ENCODE measurements at places on chromosomes 2 and 18.

DNA sequence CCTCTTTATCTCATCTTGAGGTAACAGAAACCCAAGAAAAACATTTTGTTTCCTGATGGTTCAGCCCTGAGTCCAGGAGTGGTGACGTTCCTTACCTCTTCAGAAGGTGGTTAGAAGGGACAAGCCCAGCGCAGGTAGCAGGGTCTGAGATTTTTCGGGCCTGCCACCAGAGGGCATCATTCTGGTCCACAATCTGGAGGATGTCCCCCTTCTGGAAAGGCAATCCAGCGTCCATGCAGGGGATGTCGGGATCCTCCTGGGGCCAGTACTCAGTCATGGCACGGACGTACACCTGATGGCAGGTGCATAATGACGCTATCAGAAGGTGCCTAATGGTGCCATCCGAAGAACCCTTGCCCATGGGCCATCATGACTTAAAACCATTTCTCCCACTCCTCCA lies 17.7 kb downstream of the MPP4 start:
- DNase-seq, result no peak

DNA sequence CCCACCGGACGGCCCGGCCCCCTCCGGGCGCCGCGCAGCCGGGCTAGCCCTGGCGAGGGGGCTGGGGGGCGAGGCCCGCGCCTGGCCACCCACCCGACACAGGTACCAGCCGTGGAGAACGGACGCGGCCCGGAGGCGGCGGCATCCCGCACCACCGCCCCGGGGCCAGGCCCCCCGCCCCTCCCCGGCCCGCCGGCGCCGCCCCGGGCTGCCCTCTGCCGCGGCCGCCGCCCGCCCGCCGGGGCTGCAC lies 405 bp downstream of the SOS1 start:
- DNase-seq, result no peak

GRCh38 chr2:108936076-108936864 lies 52.8 kb downstream of the EDAR start:
- DNase-seq, result no peak

- no peak for DNase-seq
Observed at GRCh38 chr2:207121784-207122183, 44.0 kb downstream of the KLF7 start.

DNA sequence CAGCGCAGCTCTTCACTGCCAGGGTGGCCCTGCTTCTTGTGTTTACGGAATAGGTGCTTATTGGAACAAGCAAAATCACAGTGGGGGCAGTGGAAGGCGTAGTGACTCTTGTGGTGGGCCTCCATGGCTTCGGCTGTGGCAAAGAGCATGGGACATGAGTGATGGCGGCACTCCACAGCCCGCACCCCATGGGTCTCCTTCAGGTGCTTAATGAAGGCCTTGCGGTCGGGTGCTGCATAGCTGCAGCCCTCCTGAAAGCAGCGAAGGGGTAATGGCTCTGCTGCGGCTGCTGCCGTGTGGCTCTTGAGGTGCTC lies 10.7 kb downstream of the ZNF142 start:
- DNase-seq, result no peak

DNA sequence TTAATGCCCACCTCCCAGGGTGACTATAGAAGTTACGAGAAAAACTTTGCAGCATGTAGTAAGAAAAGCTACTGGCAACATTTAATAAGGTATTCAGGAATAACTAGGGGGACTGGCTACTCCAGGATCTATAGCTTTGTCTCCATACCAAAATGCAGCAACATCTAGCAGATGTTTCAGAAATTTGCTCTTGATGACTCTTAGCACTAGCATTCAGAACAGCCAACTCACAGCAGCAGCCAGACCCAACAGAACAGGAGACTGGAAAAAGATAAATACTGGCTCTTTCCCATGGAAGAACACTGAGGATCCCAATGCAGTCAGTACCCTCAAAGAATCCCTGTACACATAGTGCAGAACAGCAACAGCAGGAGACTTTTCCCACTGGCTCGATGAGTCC lies 105.0 kb downstream of the PRKRA start:
- no peak for DNase-seq

DNA sequence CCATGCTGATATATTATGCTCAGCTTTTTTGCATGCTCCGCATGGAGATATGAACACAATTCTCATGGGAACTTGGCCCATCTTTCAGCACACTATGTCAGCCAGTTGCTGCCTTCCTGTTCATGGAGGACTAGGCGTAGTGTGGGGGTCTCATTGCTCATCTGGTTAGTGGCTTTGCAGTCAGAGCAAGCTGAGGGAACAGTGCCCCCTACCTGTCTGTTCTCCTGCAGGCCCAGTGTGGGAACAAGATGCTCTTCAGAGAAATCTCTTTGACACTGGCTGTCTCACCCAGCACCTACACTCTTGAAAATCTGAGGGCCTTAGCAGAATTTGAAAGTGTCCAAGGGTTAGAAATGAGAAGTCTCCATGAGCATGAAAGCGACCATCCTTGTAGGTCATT lies 47.1 kb downstream of the SPTBN1 start:
- DNase-seq, result no peak

DNA sequence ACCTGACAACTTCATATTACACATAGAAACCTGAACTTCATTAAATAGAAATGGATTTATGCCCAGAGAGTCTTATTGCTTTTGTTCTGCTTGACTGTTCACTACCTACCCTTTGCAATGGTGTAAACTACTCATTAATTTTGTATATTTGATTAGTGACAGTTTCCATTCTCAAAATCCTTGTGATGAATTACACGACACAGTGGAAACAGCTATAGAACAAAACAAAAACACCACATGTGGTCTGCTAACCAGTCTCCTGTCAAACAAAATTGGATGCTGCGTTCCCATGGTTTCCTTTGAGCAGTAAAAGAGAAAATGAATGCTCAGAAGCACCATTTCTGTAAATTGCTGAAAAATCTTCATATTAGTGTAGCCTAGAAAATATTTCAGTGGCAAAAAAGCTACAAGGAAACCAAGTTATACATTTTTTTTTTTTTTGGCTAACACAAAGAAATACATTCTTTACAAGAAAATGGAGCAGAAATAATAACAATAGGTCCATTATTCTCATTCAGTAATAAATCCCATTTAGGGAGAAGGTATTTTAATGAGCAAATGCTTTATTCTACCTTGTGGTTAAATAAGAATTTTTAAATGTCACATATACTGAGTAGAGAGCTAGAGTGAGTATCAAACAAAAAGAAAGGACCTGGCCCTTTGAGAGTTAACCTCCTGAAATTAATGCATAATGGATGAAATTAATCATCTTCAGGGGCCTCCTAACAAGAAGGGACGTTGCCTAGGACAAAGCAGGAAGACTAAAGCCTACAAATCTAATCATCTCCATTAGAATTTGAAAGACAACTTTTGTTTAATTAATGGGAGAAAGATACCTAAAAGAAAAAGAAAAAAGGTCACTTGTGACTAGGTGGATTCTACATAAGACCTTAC lies 355.1 kb upstream of the ZC3H15 start:
- DNase-seq, result no peak

DNA sequence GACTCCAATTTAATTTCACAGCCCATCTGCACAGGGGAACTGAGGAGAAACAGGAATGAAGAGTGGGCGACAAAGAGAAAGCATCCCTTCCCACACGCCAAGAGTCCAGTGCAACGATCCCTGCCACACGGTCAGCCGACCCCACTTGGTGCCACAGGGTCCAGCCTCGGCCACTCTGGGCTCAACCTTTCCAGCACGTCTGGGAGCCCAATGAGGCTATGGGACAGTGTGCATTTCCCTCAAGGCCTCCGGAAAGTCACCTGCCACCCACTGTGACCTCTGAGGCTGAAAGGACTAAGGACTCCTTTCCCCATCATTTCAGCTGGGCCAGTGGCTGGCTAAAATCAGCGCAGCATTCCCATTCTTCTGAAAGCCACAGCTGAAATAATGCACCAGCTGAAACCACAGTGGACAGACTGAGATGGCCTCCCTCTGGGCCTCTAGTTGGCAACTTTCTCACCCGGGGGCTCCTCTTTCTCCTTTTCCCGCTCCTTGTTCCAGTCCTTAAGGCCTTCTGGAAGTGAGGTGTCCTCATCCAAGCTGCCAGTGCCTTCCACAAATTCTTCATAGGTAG lies 21.2 kb downstream of the TUBB6 start:
- DNase-seq, result no peak

DNA sequence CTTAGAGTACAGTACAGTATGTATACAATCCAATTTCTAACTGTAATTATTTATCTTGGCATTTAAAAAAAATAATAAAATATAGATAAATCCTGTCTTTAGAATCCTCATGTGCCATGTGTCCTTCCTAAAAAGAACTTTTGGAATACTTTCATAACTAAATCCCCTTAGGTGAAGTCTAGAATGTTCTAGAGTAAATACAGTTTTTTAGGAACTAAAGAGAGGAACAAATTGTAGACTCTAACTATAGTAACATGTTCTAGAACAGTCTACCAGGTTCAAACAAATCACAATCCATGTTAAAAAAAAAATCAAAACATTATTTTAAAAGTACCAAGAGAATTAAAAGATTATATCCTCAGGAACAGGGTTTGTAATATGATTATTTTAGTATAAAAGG lies 80.6 kb upstream of the CCDC141 start:
- no peak for DNase-seq

DNA sequence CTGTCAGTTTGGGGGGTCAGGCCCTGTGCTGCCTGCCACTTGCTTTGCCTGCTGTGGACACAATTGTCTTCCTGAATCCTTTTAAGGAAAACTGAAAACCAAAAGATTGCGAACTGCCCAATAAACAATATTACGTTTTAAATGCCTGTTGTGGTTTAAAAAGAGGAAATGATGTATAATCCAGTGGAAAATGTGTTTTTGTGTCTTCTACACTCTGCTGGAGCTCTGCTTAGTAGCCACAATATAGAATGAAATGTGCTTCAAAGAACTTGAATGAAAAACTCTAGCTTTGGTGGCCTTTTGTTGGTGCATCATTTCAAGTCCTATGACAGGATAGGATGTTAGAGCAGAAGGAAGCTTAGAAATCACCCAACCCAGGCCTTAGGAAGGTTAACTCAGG lies 23.2 kb upstream of the CABYR start:
- no peak for DNase-seq

- no peak for DNase-seq
Observed at GRCh38 chr2:41940060-41940744, 107.6 kb upstream of the PKDCC start.

DNA sequence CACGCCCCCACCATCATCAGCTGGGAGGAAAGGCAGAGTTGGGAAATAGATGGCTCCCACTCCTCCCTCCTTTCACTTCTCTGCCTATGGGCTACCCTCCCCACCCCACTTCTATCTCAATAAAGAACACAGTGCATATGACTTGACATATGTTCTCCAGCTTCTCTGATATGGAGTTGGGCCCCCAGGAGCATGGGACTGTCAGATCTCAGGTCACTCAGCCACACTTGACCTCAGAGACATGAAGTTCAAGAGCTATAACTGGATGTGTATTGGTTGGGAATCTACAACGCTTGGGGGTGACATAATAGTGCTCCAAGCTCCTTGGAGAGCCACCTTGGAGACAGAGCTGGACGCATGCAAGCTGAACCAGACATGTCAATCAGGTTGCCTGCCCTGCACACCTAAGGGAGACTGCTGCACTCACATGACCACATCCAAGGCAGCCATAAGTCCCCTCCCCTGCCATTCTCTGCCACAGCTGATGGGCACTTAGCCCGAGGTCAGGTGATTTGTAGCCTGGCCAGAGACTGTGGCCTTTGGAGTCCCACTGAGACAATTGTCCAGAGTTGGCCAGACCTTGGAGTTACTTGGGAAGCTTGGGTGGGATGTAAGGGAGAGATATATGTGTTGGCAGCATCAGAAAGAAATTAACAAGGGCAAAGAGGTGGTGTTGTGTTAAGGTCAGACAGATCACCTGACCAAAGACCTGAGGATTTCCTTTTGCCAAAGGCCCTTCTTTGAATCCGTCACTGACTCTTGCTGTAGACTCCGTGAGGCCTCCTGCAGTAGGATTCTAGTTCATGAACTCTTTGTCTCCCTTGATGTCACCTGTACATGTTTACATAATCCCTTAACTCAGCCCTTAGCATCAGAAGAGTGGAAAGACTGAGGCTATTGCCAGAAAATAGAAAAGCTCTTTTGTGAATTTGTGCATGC lies 3.7 kb downstream of the INHA start:
- no peak for DNase-seq

DNA sequence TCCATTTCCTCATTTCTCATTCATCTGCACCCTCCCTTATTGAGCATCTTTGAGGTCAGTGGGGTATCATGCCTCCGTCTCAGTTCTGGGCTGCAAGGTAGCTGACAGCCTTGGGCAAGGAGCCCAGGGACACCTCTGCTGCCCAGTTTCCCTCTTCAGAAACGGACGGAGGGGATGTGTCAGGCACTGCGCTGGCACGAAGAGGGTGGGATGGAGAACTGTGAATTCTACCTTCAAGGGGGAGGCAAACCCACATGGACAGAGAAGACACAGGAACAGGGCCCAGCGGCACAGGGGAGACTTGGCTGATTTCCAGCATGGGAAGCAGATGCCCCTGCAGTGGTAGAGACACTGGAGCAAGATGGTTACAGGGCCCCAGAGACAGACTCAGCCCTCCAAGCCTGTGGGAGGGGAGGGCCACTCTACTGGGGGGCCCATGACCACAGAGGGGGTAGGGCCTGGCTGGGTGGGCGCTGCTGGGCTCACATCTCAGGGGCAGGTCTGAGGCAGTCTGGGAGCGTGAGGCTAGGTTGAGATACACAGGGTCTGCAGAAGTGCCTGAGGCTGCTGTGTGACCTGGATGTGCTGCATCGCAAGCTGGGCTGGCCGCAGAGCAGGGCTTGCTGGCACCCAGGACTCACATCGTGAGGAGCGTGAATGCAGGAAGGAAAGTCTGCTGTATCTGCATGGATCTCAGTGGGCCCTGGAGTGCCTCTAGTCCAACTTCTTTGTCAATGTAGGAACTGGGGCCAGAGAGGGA lies 92.3 kb downstream of the HS1BP3 start:
- no peak for DNase-seq

DNA sequence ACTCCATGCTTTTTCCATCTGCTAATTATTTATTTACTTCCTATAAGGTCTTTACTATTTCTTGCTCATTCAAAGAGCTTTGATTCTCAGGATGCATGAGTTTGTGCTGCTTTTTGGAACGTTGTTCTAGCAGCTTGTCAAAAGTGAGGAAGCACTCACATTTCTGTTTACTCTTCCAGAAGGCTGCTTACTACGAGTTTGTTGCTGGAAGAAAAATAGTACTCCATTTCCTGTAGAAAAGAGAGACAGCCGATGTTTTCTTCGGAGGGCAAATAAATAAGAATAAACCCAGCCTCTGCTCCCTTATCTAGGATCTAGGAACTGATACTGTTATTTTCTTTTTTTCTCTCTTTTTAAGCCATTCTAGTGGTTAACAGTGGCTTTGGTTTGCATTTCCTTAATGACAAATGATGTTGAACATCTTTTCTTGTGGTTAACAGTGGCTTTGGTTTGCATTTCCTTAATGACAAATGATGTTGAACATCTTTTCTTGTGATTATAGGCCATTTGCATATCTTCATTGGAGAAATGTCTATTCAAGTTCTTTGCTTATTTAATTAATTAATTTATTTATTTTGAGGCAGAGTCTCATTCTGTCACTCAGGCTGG lies 20.5 kb downstream of the CYP27A1 start:
- no peak for DNase-seq

DNA sequence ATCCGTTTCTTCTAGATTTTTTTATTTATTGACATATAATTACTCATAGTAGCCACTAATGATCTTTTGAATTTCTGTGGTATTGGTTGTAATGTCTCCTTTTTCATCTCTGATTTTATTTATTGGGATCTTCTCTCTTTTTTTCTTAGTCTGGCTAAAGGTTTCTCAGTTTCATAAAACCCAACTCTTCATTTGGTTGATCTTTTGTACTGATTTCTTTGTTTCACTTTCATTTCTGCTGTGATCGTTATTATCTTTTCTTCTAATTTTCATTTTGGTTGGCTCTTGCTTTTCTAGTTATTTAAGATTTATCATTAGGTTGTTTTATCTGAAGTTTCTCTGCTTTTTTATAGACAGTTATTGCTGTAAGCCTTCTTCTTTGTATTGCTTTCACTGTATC lies 463.6 kb upstream of the CRIM1 start:
- DNase-seq, result no peak
